ENCODE measurements at places on chromosomes 6 and 20.
A peak's percentile ranks its signal among the peaks of the same experiment; 100 is the strongest.

- no peak for DNase-seq
Observed at GRCh38 chr6:170006900-170007467, 255.6 kb downstream of the ERMARD start.

- DNase-seq = no peak
Observed at GRCh38 chr20:55478724-55479450, 526.4 kb downstream of the CBLN4 start.

GRCh38 chr20:23510000-23510590, 19.2 kb downstream of the CST8 start:
- no peak for DNase-seq

DNA sequence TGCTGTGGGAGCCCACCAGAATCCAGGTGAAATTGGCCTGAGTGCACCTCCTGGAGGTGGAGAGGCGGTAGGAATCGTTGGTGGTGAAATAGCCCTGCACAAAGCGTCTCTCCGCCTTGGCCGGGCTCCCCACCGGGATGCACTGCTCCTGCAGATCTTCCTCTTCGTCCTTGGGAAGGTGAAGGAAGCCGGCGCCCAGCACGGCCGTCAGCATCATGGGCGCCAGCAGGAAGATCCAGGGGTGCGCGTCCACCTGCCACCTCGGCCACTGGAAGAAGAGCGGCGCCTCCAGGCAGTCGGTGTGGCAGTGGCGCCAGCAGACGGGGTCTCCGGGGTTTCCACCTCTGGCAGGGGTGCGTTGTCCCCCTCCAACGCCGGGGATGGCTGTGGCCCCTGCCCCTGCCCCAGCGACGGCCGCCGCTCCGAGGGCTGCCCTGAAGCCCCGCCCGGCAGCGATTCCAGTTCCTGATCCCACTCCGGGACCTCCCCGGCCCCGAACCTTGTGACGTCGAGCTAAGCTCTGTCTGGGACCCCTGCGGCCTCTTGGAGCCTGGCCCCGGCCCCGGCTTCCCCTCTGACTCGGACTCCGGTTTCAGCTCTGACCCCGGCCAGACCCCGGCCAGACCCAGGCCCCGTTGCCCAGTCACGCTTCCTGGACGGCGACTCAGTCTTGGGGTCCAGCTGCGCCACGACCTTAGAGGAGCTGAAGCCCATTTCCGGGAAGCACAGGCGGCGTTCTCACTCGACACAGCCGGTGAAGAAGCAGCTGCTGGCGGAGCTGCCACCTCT, 91.9 kb downstream of the CD164 start:
- DNase-seq = no peak

GRCh38 chr6:159890792-159891191, at the start of gene MAS1:
TSS of gene MAS1 (plus strand) at chr6:159890988. CDS start at chr6:159906956, 15,968 bp downstream.
- no peak for DNase-seq

DNA sequence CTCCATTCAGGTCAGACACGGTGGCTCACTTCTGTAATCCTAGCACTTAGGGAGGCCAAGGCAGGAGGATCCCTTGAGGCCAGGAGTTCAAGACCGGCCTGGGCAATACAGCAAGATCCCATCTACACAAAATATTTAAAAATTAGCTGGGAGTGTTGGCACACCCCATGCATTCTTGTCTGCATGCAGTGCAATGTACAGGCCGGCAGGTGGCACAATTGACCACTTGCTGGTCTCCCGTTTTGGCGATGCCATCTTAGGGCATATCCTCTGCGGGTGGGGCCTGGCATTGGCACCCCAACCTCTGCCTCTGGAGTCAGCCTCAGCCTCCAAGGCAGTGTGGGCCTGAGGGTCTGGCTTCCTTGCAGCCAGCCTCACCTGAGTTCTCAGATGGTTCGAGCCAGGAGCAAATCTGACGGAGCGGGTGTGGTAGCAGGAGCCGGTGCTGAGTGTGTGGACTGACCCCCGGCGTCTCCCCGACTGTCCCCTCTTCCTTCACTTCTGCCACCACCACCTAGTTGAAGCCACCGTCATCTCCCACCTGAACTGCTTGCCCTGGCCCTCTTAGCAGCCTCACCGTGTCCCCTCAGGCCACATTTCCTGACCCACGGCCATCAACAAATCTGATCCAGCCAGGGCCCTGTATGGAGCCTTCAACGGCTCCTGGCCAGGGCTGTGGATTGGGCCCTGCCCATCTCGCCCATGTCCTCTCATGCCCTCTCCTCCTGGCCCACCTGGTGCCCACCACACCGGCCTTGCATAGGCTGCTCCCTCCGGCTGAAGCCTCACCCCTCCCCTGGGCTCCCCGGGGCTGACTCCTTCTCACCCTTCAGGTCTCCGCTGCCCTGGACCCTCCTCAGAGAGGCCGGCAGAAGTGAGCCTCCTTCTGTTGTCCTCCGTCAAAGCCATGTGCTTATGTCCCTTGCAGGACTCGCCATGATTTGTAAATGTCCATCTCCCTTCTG, 44.0 kb downstream of the EFCAB8 start:
- DNase-seq = peak; percentile 57
